Adrenal gland (tissue), 19 donors: ENCODE measurements at places on chromosomes 6 and 20.

GRCh38 chr20:57392512-57393271 is 1.5 kb downstream of the RBM38 start:
- no peak for DNase-seq

DNA sequence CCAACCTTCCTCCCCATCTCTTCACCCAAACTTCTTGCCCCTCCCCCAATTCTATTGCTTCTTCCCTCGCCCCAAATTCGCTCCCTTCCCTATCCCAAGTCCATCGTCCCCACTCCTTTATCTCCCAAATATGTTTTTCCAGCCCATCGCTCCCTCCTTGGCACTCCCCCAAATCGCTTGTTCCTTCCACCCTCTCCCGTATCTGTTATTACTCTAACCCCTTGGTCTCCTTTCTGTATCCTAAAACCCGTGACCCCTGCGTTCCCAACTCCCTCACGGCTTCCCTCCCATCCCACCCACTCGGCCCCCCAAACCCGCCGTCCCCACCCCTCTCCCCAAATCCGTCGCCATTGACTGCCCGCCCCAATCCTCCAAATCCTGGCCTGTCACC is 584 bp downstream of the MTCH1 start:
- peak; percentile 66 for DNase-seq

DNA sequence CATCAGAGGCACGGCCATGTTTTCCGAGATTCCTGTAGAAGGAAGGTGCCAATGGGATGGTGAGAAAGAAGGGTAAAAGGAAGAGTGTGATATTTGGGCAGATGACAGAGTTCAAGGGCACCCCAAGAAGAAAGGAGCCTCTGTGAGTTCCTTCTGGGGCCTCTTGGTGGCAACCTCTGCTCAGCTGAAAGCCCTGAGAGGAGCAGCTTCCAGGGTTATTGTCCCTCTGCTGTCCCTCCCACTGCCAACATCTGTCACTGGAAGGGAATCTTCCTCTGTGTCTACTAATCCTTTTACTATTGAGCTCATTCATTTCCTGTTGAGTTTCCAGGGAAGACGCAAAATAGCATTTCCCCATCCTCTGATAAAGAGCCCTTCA is 40.0 kb upstream of the KCNK16 start:
- DNase-seq: peak; percentile 65

GRCh38 chr6:26629359-26629758 is 30.2 kb downstream of the ZNF322 start:
- DNase-seq: no peak

- no peak for DNase-seq
These were observed 90.6 kb upstream of the ADGRF1 start for GRCh38 chr6:47132724-47133123.
